ENCODE measurements at places on chromosomes 1 and 21.

DNA sequence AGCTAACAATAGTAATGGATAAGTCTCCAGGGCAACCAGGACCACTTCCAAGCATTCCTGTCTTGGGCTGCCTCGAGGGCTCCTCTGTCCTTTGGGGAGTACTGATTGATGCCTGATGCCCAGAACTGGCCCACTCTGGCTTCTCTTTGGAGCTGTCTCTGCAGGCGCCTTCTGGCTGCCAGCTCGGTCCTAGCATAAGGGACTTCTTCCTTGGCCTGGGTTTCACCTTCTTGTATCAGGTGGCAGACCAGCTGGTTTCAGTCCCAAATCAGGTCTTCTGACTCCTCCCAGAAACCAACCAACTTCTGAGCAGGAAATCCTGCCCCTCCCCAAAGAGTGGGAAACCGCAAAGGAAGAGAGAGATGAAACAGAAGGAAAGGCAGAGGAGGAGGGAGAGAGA lies 10.6 kb downstream of the G0S2 start:
- no peak for DNase-seq

- DNase-seq = no peak
Measured at GRCh38 chr1:198268784-198269645, 112.2 kb downstream of the NEK7 start.

- no peak for DNase-seq
Measured at GRCh38 chr1:167594822-167595221, 35.2 kb upstream of the RCSD1 start.

GRCh38 chr1:23524163-23524562 lies 6.9 kb downstream of the E2F2 start:
- no peak for DNase-seq

DNA sequence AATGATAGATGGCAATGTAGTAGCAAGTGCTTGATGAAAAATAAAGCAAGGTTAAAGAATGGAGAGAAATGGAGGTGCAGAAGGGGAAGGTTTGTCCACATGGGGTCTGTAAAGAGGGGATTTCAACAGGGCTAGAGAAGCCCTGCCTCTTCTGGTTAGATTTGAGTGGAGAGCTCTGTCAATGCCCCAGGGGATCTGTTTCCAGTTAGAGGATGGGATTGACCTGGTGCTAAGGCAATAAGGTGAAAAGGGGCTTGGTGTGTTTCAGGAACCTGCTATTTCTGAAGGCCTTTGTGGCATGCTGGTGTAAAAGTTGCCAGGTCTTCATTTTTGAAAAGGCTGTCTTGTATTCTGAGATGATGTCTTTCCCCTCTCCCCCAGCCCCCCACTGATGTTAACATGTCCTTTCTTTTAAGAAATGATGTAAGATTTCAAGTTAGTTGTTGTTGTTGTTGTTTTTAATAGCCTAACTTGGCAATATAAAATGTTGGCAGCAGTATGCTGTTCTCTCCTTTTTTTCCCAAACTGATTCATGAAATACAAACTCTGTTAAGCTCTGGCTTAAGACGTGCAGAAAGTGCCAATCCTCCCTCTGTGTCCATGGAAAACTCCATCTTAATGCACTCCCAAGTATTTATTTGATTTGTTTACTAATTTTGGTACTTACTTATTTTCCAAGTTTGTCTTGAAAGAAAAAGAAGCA lies 370.3 kb upstream of the ADGRL2 start:
- no peak for DNase-seq

DNA sequence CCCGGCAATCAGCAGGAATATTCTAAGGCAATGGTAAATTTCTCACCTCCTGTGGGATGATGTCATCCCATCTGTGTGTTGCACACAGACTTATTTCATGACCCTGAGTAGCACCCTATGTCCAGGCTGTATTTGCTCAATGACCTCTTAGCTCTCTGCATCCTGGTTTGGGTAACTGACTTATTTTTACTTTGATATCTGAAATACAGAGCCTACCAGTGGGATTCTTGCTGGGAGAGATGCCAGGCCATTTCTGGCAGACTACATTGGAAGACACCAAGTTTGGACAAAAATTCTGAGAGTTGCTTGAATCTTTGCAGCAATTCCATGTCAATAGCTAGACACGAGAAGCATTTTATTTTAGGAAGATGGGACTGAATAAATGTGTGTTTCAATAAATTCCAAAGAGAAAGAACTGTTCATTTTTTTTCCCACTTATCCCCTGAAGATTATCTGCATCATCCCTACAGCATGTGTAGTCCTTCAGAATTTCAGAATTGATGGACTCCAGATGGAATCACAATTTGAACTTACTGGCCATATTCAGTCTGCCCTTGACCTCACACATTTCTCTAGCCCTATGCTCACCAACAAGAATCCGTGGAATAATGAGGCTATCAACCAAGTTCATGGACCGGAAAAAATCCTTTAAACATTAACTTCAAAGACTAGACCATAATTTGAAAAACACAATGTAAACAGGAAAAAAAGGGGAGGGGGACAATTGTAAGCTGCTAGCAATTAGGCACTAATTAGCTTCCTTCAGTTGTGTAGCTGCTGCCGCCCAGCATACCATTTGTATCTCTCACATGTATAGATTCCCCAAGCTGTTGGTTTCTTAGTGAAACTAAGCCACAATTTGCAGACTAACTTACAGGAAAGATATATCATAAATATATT lies 226.5 kb downstream of the HMCN1 start:
- DNase-seq = no peak

DNA sequence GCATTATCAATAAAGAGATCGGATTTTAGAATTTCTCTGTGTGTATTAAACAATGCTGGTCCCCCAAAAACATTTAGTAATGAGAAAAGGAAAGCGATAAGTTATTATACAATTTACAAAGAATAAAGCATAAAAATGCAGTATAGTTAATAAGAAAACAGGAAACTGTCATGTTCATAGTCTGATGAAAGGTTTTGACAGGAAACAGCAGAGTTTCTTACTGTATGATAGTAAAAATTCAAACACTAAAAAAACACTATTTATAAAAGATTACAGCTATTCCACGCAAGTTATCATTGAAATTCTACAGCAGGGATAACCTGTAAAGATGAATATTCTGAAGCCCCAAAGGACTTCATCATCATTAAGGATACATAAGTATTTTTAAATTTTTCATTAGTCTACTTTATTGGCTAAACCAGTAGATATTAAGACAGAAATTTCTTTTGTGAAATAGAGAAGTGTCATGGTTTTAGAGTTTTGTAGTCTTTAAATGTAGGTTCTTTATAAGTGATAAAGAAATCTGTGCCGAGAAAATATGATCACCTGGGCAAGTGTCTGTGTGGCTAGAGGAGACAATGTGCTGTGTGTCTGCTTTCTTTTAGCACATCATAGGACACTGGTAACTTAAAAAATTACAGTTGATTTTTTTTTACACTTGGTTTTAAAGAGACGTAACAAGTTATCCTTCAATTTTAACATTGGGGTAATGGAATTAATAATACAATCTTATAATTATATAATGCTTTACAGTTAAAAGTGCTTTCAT lies 49.7 kb upstream of the GFI1 start:
- no peak for DNase-seq

DNA sequence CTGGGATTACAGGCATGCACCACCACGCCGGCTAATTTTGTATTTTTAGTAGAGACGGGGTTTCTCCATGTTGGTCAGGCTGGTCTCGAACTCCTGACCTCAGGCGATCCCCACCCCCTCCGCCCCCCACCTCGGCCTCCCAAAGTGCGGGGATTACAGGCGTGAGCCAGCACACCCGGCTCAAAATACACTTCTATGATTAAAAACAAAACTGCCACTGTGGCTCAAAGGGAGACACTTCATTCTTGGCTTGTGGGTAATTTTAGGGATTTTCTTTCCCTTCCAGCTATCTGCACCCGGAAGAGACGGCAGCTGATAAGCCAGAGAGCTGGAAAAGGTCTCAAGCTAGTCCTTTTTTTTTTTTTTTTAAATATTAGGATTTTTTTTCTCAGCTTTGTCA lies 24.5 kb downstream of the TMPRSS2 start:
- DNase-seq = no peak

All from activated CD4-positive, CD25-positive, alpha-beta regulatory T cell (primary cell).